Karpas-422 (cell line): ENCODE measurements at places on chromosomes 13 and 19. TPM values are rescaled to one million over a fixed set of nuclear protein-coding genes. Genes with fewer than 3 reads are reported as not detected.

OR10H4 gene
- not detected in 2 replicates for total RNA-seq

ONECUT3 gene
- not detected in 2 replicates for total RNA-seq

PODNL1 gene
- total RNA-seq, result not detected in 2 replicates

AP2A1 gene
- 32.4 and 54.7 TPM in 2 replicates for total RNA-seq

CYP2F1 gene
- total RNA-seq, result not detected in 2 replicates

ADAMTSL5 gene
- total RNA-seq, result 0.94 and 2.6 TPM in 2 replicates

PIN1 gene
- total RNA-seq, result 56.9 and 119 TPM in 2 replicates

ZNF723 gene
- not detected in 2 replicates for total RNA-seq

STK11 gene
- 40.3 and 102 TPM in 2 replicates for total RNA-seq

KANK3 gene
- 1.2 TPM in 1 of 2 replicates, not detected in the other for total RNA-seq

KLK1 gene
- total RNA-seq, result not detected in 2 replicates

CEACAM6 gene
- total RNA-seq, result not detected in 2 replicates

FCGBP gene
- total RNA-seq, result 0.32 TPM in 1 of 2 replicates, not detected in the other

MAP4K1 gene
- total RNA-seq, result 262 and 352 TPM in 2 replicates

C19orf18 gene
- 0.56 and 1.4 TPM in 2 replicates for total RNA-seq

FGF22 gene
- not detected in 2 replicates for total RNA-seq

TEX26 gene
- total RNA-seq, result not detected in 2 replicates

ZNF570 gene
- 4.6 and 6.8 TPM in 2 replicates for total RNA-seq

RNF225 gene
- 0.90 and 0.97 TPM in 2 replicates for total RNA-seq

KRTDAP gene
- total RNA-seq, result not detected in 2 replicates

PRODH2 gene
- total RNA-seq, result not detected in 2 replicates
